Left renal pelvis (tissue), 4 donors: ENCODE measurements at places on chromosomes 16 and 17.

GRCh38 chr16:81765111-81765919, 13.8 kb upstream of the PLCG2 start:
- no peak for DNase-seq

DNA sequence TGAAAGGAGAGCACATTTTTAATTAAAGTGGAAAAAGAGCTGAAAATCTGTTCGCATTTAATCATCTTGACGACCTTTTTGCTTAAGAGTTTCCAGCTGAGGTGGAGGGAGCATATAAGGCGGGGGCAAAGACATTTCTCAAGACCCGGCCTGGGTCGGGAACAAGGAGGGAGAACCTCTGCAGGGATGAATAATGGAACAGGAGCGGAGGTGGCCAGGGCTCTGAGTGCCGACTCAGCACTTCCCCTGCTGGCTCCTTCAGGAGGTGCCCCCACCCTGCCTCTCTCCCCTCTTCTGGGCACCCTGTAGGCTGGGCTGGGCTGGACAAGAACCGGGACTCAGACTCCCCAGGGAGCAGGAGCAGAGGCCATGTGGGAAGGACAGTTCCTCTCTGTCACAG, 7.9 kb upstream of the NGFR start:
- no peak for DNase-seq

DNA sequence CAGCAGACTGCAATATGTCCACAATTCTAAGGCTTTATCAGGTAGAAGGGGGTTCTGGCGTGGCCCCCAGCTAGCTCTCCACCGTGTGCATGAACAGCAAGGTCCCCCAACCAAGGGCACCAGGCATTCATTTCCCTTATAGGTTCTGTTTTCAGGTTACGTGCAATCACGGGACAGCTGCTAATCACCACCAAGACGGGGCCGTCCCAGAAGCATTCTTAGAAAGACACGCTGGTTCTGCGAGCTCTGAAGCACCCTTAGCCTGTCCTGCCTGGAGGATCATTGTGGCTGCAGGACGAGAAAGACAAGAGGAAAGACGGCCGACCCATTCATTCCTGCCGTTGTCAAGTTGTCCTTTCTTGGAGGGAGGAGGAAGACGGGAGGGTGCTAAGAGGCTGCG, 302.9 kb downstream of the SOX9 start:
- DNase-seq: no peak

DNA sequence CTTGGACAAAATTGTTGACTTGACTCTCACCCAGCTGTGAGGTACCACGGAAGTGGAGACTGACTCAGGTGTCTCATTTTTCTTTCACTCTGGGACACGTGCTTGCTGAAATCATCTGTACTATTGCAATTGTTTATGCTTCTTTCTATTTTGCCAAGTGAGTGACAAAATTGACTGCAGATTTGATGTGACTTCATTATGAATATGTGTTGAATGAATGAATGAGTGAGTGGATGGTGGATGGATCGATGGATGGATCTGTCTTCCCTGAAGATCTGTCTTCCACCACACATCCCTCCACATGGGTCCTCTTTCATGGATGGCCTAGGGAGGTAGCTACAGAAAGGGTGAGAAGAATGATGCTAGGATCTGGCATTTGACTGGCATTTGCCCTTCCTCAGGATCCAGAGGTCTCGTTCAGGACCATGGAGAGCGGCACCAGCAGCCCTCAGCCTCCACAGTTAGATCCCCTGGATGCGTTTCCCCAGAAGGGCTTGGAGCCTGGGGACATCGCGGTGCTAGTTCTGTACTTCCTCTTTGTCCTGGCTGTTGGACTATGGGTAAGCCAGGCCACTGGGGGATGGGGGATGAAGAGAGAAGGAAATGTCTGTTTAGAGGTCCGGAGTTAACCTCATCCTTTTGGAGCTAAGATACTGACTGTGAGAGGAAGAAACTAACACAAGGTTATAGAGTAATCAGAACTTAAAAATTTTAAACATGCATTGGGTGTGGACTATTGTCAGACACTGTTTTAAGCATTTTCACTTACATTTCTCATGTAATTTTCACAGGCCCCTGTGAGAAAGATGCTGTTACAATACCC, 12.7 kb downstream of the SLC5A11 start:
- DNase-seq: no peak

GRCh38 chr17:9850151-9850550, 24.4 kb downstream of the GLP2R start:
- DNase-seq: no peak

- DNase-seq: no peak
Observed at GRCh38 chr16:26765087-26765486, 301.6 kb upstream of the C16orf82 start.

- no peak for DNase-seq
Observed at GRCh38 chr17:47733674-47734410, 806 bp downstream of the TBX21 start.

- DNase-seq: peak; percentile 52
Observed at GRCh38 chr16:80167657-80168390, 373.0 kb upstream of the DYNLRB2 start.

DNA sequence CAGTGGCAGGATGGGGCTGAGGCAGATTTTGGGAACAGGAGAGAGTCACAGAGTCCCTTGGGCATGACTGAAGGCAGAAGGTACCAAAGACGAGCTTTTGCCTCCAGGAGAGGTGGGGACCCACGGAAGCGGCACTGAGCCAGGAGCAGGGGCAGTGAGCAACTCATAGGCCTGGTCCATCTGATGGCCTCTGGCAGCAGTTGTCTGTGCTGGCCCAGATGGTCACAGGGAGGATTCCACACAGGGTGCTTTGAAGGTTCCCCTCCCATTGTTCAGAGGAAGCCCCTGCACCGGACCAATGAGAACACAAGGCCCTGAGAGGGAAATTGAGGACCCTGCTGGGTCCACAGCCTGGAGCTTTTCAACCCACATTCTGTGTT, 360.3 kb upstream of the TNRC6C start:
- no peak for DNase-seq

- DNase-seq: no peak
Observed at GRCh38 chr16:66801320-66802105, at the start of gene TERB1. Gene TERB1, minus strand, starts transcription at chr16:66801584. Its CDS starts 4,786 bp downstream, at chr16:66796798.

DNA sequence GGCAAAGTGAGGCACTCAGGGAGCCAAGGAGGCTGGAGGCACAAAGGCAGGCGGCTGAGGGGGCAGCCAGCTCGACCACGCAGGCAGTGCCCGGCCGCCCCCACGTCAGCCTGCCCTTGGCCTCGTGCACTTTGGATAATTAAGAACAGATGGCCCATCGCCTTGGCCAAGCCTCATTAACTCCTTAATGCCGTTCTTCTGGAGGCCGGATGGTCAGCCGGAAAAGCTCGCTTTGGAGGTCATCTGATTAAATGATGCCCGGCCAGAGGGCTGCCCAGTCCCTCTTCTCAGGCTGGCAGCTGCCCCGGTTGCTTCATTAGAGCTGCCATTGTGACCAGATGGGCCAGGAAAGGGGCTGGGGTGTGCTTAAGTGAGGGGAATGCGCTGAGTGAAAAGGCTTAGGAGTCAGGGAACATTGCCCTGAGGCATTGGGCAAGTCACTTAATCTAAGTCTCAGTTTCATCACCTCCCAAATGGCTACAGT, 364.0 kb downstream of the NPIPA8 start:
- no peak for DNase-seq

- no peak for DNase-seq
Observed at GRCh38 chr16:54431997-54432896, 145.7 kb upstream of the IRX3 start.

DNA sequence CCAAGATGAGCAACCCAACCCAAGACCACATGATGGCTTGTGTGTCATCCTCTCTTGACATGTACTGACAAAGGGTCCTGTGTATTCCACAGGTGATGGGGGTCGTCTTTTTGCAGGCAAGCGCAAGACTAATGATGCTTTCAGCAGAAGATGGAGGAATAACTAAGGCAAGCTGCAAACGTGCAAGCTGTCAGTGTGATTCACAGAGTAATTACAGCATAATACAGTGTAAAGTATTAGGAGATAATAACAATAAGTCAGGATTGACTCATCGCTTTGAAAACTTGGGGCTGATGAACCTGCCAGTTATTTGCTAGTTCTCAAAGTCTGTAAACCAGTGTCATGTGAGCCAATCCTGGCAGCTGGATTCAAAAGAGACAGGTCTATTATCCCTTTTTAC, 41.6 kb upstream of the ASIC2 start:
- no peak for DNase-seq

DNA sequence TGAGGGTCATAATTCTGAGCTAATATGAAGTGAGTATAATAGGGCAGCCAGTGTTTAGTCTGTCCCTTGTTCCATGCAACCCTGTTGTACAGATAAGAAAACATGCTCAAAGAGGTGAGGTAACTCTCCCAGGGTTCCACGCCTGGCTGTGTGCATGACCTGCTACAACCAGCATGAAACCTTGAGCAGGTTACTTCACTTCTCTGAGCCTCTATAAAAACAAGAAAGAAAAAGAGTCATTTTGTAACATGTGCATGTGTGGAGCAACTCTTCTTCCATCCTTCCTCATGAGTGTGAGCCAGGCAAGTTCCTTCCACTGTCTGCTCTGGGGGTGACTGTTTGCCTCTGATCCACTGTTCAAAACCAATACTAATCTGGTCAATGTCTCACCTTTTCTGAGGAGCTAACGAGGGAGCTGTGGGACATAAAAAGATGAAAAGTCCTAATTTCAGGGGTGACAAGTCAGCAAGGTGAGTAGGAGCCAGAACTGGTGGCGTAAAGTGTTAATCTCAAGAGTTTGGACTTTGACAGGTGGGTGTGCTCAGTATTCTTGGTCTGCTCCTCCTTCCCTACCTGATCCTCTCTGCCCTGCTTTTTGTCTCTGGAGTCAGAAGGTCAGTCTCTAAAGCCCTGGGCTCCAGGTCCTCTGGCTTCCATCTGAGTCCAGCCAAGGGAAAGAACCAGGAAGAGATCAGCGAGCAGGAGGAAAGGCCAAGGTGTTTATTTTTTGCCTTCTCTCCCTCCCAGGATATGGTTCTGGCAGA, 21.5 kb downstream of the GFOD2 start:
- no peak for DNase-seq

GRCh38 chr16:58264961-58265479, 29.8 kb downstream of the PRSS54 start:
- no peak for DNase-seq

- DNase-seq: no peak
Observed at GRCh38 chr16:68275611-68276191, 11.4 kb downstream of the SLC7A6 start.

DNA sequence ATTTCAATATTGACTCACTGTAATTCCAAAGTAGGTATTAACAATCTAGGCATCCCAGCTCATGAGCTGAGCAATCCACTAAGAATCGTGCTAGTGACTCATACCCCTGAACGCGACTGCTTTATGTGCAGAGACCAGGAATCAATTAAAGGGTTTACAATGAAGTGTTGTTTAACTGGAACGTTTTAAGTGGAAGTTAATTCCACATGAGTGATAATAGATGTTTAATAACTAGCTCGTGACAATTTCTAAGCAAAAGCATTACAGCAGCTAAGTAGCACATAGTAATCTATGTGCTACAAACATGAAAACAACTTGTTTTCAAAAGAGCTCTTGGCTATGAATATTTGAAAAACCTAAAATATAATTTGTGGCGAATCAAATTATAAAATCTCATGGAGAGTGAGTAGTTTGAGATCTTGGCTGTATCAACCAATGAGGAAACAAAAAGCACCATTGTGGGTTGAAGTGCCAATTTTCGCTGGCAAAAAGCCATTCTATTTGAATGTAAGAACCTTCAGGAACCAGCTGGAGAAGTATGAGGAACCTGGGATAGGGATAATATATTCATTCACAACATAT, 9.4 kb downstream of the GJC1 start:
- DNase-seq: no peak

DNA sequence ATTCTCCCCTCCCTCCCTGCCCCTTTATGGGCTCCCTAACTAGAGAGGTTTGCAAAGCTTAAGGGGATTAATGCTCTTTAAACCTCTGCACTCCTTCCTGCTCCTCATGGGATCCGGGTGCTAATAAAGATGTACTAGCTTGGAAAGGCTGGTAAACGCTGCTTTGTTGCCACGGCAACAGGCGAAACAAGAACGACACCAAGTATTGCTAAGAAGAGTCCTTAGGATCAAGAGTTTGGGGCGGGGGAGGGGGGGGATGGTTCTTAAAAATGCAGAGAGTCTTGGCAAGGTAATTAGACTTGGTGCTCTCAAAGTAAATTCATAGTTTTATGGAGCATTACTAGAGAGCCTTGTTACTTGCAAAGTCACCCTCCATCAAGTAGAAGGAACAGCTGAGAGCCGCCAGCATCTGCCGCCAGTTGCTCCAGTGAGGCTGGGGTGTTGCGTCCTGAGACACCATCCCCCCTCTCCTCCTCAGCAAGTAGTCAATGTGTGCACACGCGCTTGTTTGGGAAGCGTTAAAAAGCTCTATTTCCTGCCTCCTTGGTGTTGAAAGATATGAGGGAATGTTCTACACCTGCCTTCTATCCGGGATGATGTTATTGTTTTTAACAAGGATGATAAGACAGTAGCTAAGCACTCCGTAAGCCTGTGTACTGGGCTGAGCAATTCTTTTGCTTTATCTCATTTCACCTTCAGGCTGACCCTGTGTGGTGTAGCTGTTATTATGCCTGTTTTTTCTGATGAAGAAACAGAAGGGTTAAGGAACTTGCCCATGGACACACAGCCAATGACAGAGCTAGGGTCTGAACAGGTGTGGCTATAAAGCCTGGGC, 190.9 kb downstream of the CCDC182 start:
- DNase-seq: no peak

- DNase-seq: no peak
Observed at GRCh38 chr16:77946823-77947222, 75.5 kb upstream of the CLEC3A start.

DNA sequence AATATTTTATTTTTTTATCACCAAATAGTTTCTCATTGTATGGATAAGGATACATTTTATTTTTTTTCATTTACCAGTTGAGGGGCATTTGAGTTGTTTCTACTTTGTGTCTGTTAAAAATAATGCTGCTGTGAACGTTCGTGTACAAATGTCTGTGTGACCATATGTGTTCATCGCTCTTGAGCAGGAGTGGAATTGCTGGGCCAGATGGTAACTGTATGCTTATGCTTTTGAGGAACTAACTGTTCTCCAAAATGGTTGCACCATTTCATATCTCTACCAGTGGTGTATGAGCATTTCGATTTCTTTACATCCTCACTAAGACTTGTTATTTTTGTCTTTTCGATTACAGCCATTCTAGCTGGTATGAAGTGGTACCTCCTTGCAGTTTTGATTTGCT, 212.5 kb upstream of the N4BP1 start:
- DNase-seq: no peak

DNA sequence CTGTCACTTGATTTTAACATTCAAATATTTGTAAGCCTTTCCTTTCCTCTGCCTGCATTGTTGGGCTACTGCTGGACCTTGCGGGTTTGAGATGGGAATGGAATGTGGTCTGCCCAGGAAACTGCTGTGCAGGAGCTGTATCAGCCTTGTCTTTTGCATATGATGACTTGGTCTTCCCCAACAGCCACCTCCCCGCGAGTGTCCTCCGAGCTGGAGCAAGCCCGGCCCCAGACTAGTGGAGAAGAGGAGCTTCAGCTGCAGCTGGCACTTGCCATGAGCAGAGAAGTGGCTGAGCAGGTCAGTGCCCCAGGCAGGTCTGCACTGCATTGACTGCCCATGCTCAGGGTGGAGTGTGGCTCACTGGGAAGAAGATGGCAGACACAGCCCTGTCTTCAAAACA, 52.8 kb downstream of the B9D1 start:
- no peak for DNase-seq
